ENCODE measurements at places on chromosomes 3 and 15.

- no peak for DNase-seq
These were observed 328.9 kb upstream of the CBLB start for GRCh38 chr3:106197532-106198194.

- no peak for DNase-seq
These were observed 13.3 kb upstream of the CFAP44 start for GRCh38 chr3:113454630-113455029.

- no peak for DNase-seq
These were observed 49.7 kb downstream of the TMEM39A start for GRCh38 chr3:119413603-119414280.

DNA sequence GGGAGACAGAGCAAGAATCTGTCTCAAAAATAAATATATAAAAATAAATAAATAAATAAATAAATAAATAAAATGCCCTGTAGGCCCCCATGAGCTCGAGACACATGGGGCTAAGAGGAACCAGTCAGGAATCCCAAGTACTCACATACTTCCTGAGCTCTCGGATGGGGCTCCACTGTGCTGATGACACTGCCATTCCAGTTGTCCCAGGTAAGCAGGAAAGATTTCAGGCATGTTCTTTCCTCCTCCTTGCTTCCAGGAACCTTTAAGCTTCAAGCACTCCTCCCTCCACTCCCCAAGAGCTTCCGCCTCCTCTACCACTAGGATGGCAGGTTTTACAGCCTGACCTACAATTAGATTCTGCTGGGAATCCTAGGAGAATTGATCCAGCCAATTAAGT lies 113.4 kb downstream of the SLC49A4 start:
- no peak for DNase-seq

DNA sequence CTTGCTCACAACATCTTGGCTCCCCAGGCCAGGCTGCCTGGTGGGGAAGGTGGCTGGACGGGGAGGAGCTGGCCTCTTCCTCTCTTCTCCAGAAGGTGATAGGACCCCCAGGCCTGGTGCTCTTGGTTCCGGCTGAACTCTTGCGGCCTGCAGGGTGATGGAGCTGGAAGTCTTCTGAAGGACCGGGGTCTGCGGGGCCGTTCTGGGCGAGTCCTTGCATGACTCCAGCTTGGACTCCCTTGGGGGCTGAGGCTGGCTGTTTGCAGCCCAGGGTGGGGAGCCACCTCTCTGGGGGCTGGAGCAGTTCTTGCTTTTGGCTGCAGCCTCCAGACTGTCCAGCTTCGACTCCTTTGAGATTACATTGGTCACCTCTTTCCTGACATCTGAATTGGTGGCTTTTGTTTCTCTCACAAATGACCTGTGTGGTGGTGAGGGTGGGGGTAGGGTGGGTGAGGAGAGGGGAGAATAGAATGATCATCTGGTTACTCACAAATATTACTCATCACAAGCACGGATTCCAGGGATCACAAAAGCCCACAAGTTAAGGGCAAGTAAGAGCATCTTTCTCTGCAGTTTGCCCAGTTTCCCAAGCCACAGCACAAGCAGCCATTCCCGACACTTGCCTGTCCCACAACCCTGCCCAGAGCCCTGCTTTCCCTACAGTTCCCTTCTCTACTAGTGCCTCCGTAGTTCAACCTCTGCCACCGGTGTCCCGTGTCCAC lies 149.1 kb upstream of the HACD2 start:
- DNase-seq = no peak

- no peak for DNase-seq
These were observed 161.4 kb upstream of the ST8SIA2 start for GRCh38 chr15:92232317-92232716.

GRCh38 chr3:197505796-197506548 lies 49.8 kb downstream of the BDH1 start:
- no peak for DNase-seq

DNA sequence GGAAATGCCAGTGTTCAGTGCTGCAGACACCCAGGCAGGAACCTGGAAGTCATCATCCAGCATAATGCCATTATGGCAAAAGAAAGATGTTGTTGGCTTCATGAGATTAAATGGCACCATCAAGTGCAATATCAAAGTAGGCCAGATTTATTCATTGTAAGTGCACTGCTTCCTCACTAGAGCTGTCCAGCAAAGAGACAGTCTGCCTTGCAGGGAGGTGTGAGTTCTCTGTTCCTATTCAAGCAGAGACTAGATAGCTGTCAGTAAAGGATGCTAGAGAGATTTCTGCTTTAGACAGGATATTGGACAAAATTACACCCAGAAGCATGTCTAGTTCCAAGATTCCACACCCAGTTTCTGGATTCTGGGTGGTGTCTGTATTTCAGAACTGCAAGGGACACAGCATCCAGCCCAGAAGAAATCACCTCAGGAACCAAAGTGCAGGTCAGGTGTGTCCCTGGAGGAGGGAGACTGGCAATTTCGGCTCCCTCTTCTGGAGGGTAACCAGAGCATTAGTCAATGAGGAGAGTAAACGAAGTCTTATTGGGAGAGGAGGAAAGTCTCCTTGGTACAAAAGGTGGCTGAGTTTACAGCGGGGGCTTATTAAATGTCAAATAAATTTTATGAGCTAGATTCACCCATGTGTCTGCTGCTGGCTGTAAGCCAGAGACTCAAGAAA lies 377.3 kb downstream of the EPHB1 start:
- DNase-seq = no peak

DNA sequence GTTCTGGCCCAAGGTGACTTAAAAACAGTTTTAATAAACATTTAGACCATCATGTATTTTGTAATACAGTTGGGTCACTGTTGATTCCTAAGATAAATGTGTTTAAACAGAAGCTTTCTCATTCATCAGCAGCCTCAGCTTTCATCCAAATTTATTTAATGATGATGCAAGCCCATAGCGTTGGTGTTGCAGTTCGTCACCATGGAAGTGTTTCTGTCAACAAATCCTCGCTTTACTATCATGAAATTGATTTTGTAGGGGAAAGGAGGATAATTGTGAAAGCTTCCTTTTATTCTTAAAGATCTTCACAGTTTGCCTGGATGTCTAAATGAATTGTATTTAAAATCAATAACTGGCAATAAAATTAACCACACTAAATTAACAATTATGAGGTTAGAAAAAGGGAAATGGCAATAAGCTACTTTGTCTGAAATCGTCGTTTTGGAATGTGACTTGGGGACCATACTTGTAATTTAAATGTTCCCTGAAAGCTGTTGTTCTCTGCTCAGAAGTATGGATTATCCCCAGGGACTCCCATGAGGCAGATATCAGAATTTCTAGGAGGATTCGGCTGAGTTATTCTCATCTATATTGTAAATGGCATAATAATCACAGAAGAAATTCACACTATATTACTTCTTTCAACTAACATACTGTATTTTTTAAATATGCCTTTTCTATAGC lies 29.0 kb downstream of the CMSS1 start:
- DNase-seq = no peak

GRCh38 chr15:74635228-74635627 lies 19.6 kb downstream of the CLK3 start:
- peak; percentile 71 for DNase-seq

- no peak for DNase-seq
These were observed 29.6 kb downstream of the TPM1 start for GRCh38 chr15:63072023-63072650.

DNA sequence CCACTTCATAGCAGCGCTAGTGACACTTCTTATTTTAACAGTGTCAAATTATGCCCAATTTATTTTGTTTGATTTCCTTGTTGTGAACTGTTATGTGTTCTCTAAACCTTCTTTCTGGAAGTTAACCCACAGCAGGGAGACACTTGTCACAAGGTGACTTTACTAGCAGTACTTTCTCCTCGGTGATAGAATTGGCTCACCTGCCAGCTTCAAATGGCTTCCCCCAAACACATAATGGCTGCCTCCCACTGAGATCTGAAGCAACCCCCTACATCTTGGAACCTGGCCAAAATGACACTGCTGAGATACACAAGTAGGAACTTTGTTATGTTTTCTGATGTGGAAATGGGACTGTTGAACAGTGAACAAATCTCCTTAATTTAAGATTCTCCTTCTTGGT lies 238.8 kb upstream of the DPH6 start:
- DNase-seq = no peak

DNA sequence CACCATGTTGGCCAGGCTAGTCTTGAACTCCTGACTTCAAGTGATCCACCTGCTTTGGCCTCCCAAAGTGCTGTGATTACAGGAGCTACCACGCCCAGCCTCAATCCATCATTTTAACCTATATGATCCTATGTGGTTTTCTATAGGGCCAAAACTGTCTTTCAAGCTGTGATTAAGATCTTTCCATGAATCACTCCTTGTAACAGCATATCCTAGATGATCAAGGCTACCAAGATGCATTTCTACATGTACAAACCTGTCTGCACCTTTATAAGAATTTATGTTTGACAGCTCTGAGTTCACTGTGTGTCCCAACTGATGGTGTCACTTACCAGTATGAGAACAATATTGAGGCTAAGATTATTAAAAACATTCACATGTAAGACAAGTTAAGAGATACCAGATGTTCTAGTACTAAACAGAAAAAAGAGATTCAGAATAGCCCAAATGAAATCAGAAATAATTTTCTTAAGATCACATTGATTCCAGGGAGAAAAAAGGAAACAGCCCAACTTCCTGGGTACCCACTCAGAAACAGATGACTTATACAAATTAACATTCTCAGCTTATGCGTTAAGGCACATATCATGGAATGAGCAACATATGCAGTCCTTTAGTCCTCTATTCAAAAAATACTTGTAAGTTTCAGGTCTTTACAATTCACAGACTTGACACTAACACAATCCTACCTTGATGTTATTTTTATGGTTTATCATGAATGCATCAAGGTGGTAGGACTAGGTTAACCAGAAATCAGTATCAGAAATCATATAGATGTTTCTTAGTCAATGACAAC lies 24.8 kb upstream of the PPIB start:
- no peak for DNase-seq

DNA sequence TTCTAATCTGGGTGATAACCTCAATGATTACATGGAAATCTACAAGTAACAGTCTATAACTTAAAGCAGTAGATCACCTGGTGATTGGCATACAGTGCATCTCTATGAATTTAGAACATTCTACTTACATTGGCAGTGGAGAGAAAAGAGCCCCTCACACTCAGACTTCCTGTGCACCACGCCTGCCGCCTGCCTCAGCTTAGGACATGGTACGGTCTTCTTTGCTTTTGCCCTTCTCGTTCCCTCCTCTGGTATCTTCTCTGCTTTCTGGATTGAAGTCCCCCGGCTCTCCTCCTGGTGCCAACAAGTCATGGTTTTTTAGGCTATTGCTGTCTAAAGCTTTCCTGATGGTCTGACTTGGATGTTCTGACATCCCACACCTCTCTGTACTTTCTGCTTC lies 7.9 kb upstream of the KCNMB3 start:
- DNase-seq = no peak

GRCh38 chr3:155326901-155327300 lies 33.4 kb upstream of the STRIT1 start:
- no peak for DNase-seq

DNA sequence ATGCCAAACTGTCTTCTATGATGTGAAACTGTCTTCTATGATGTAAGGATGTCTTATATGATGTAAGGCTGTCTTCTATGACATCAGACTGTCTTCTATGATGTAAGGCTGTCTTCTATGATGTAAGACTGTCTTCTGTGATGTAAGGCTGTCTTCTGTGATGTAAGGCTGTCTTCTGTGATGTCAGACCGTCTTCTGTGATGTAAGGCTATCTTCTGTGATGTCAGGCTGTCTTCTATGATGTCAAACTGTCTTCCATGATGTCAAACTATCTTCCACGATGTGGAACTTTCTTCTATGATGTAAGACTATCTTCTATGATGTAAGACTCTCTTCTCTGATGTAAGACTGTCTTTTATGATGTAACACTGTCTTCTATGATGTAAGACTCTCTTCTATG lies 27.9 kb downstream of the MGLL start:
- DNase-seq = no peak

DNA sequence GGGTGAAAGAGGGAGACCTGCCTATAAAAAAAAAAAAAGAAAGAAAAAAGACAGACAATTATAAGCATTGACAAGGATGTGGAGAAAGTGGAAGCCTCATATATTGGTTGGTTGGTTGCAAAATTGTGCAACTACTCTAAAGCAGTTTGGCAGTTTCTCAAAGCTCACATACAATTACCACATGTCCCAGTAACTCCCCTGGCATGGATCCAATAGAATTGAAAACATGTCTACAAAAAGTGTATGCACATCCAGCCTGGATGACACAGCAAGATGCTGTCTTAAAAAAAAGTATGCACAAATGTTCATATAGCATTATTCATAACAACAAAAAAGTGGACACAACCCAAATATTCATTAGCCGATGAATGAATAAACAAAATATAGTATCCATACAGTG lies 19.5 kb downstream of the SETMAR start:
- no peak for DNase-seq

GRCh38 chr3:15409239-15409638 lies 18.1 kb downstream of the METTL6 start:
- no peak for DNase-seq

DNA sequence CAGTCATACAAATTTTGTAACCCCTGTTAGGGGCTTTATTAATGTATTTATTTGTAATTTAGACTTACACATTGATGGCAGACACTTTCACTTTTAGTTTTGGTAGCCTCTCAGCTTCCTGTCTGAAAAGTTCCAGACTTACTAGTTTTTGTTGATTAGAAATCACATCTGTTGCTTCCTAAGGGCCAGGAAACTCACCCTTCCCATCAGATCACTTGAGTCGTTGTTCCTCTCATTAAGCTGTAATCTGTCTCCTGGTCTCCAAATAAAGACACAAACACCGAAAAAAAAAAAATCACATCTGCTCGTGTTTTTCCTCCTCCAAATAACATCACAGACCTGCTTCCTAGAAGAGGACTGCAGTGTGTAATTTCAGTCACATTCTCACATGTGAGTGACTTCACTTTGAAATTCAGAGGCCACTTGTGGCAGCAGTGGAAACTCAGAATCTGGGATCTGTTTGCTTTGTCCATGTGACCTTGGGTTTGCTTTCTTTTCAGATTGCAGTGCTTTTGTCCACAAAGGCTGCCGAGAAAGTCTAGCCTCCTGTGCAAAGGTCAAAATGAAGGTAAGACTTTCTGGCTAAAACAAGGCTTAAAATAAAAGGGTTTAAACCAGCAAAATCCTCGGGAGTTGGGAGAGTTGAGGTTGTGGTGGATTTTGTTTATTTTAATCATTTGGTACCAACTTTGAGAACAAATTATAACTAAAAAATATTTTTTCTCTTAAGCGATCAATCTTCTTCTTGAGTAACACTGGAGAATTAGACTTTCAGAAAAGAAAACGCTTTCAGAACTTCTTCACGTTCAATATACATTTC lies 87.0 kb downstream of the KLHL25 start:
- DNase-seq = no peak

GRCh38 chr3:87710511-87710910 lies 348.3 kb downstream of the CGGBP1 start:
- no peak for DNase-seq

GRCh38 chr15:63089260-63090043 lies 32.2 kb upstream of the LACTB start:
- DNase-seq = peak; percentile 63
